Caudate nucleus (tissue), 63 donors: ENCODE measurements at places on chromosomes 7 and 10.

DNA sequence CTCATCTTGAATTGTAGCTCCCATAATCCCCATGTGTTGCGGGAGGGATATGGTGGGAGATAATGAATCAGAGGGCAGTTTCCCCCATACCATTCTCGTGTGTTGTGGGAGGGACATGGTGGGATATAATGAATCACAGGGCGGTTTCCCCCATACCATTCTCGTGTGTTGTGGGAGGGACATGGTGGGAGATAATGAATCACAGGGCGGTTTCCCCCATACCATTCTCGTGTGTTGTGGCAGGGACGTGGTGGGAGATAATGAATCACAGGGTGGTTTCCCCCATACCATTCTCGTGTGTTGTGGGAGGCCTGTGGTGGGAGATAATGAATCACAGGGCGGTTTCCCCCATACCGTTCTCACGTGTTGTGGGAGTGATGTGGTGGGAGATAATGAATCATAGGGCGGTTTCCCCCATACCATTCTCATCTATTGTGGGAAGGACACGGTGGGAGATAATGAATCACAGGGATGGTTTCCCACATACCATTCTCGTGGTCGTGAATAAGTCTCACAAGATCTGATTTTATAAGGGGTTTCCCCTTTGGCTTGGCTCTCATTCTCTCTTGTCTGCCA lies 271.0 kb downstream of the MAD1L1 start:
- DNase-seq, result no peak

- DNase-seq, result no peak
Observed at GRCh38 chr7:72098807-72099580, 313.1 kb downstream of the CALN1 start.

DNA sequence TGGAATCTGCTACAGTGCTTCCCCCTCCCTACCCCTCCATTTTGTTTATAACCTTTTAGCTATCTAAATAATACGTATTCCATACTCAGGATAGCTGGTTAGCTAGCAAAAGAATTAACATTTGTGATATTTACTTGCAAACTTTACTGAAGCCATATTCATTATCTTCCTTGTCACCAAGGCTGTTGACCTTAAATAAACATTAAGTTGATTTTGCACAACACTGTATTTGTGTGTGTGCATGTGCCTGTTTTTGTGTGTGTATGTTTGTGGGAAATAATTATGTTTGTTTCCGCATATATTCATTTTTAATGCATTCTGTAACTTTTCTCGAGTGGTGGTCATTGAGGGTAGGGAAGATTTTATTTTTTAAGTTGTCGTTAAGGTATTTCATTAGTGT lies 15.9 kb downstream of the TMEM60 start:
- no peak for DNase-seq

GRCh38 chr10:77357611-77358310 lies 279.8 kb downstream of the KCNMA1 start:
- DNase-seq, result no peak

GRCh38 chr7:111103136-111103535 lies 12.2 kb downstream of the LRRN3 start:
- DNase-seq, result no peak

GRCh38 chr7:105765846-105766245 lies 110.6 kb downstream of the ATXN7L1 start:
- DNase-seq, result no peak

GRCh38 chr10:115092258-115092554 lies 959 bp upstream of the ATRNL1 start:
- no peak for DNase-seq

- DNase-seq, result no peak
Observed at GRCh38 chr10:36188080-36188453, 546.0 kb upstream of the FZD8 start.

DNA sequence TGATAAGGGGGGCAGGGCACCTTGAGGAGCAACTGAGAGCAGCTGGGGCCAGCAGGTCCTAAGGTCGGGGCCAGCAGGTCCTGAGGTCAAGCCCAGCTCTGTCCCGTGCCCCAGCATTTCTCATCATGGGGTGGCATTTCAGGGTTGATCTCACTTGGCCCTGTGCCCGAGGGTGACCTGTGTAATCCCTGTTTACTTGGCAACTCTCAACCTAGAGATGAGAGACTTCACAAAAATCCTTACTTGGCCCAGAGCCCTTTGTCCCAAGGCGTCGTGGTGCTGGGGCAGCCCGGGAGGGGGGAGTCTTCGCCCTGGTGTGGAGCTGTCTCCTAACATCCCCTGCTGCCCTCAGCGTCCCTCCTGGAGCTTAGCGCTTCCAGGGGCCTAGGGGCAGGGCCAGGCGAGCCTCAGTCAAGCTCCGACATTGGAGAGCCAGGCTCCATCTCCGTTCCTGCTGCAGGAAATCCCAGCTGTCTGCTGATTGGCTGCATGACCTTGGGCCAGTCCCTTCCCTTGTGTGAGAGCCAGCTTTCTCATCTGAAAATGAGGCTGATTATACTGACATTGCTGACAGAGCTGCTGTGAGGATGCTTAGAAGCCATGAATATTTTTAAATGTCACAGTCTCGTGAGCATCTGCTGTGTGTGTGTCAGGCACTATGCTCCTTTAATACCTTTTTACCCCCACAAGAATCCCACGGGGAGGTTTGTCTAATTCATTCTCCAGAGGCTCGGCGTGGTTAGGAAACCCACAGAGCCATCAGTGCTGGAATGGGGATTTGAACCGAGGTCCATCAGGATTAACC lies 94.3 kb downstream of the ZMIZ1 start:
- DNase-seq, result no peak

DNA sequence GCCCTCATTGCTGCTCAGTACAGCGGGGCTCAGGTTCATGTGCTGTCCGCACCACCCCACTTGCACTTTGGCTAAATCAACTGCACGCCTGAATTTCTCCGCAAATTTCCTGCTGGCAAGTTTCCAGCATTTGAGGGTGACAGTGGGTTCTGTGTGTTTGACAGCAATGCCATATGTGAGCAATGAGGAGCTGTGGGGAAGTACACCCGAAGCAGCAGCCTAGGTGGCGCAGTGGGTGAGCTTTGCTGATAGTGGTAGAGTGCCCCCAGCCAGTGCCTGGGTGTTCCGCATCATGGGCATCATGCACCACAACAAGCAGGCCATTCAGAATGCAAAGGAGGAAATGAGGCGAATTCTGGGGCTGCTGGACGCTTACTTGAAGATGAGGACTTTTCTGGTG lies 103.9 kb upstream of the POT1 start:
- no peak for DNase-seq

DNA sequence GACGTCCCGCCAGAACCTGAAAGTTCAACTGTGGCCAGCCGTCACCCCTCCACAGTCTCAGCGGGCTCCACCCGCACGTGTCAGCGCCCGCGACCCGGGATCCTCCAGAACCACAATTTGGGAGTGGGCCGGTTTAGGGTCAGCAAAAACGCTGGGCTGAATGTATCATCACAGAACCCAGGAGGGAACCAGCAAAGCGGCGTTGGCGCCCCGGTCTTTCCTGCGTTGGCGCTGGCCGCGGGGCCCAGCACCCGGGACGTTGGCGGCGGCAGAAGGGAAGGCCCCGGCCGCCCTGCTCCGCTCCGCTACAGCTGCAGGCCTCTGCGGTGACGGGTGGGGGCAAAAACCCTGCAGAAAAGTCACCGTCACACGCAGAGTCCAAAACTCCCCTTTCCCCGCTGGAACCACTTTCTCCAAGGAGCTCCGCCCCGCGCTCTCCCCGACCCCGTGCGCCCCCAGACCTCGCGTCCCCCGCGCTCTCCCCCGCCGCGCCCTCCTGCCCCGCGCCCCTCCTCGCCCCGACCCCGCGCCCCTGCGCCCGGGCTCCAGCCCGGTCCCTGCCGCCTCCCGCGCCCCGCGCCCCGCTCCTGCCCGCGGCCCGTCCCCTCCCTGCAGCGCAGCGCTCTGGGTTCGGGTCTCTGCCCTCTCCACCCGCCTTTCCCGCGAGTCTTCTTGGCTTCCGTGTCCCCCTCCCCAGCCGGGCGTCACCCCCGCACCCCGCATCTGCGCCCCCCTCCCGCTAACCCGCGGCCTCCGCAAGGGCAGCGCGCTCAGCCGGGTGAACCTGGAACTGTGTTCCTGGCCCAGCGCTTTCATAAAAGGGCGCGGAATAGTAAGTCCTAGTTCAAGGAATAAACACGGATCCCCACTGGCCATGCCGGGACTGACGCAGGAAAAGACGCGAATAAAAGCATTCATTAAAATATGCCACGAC lies 24.0 kb upstream of the RNF32 start:
- DNase-seq, result no peak

DNA sequence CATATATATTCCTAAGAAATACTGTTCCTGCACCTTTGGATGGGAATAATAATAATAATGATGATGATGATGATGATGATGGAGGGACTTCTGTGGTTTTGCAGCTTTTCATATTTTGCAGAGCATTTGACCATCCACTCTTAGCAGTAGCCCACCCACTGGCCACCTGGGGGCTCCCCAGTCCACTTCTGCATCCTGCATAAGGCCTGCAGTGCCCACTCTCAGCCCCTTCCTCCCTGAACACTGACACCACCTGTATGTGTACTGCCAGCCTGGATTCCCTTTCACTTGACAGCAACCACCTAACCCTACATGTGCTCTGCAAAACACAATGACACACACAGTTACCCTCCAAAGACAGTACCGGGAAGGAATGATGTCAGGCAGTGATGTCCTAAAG lies 131.4 kb downstream of the ADAM12 start:
- DNase-seq, result no peak

- DNase-seq, result no peak
Observed at GRCh38 chr7:37425498-37425897, 23.2 kb downstream of the ELMO1 start.

GRCh38 chr7:129010075-129010474 lies 44.8 kb downstream of the TNPO3 start:
- DNase-seq, result no peak

GRCh38 chr10:86786368-86786767 lies 29.9 kb downstream of the BMPR1A start:
- DNase-seq, result no peak
